Muscle of arm (tissue), 14 donors: ENCODE measurements at places on chromosomes 2 and 18.

GRCh38 chr2:101540518-101540917 is 65.6 kb upstream of the RFX8 start:
- no peak for DNase-seq

DNA sequence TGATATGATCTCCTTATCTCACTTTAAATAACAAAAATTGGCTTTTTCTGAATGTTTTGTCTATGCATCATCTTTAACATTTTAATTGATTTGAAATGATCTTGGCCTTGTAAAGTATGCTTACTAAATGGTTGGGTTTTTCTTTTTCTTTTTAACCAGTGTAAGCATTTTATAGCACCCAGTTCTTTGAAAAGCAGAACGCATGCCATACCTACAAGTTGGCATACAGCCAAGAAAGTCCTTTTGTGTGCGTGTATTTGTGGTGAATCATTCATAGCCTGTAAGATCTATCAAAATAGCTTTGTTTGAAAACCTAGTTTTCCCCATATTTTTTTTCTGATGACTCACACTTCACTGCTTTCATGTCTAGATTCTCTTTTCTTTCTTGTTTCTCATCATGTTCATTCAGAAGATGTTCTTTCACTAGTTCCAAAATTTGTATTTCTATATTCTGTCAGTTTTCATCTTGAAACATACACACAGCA is 4.1 kb upstream of the VRK2 start:
- no peak for DNase-seq

GRCh38 chr18:46677611-46678010 is 20.6 kb upstream of the LOXHD1 start:
- DNase-seq, result no peak

GRCh38 chr2:145184741-145185651 is 665.1 kb upstream of the ZEB2 start:
- no peak for DNase-seq

DNA sequence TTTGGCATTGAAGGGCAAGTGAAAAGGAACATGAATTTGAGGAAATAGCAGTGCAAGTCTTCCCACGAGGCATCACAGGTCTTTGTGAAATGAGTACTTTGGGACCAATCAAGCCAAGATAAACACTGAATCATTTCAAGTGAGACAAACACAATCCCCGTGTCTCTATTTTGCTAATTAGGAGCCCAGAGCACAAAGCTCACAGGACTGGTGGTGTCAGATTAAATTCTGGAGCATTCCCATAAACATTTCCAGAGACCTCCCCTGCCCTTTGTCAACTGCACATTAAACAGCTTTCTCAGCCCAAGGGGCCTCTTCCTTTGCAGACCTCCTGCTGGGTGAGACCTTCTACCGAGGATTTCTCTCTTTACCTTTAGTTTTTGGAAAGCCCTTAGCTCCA is 50.7 kb downstream of the DAPL1 start:
- no peak for DNase-seq

DNA sequence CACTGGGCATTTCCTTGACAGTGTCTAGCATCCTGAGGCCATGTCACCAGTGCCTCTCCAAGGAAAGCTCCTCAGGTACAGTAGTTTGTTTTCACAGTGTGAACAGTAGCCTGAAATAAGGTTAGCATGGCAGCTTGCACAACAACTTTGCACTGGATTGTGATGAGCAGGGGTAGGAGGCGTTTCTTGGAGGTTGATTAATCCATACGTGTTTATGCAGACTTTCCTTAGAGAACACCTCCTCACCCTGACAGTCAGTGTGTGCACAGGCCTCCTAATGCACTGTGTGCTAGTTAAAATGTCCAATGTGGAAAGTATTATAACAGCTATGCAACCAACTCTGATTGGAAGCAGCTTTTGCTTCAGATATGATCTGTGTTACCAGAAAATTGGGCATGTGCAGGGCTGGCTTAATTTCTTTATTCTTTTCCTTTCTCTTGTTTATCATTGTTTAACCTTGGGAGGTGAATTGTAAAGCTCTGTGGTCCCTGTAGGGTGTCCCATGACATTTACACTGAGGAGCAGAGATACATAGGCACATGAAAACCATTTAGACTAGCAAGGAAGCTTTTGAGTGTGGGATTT is 77.2 kb upstream of the LDAH start:
- DNase-seq, result no peak

DNA sequence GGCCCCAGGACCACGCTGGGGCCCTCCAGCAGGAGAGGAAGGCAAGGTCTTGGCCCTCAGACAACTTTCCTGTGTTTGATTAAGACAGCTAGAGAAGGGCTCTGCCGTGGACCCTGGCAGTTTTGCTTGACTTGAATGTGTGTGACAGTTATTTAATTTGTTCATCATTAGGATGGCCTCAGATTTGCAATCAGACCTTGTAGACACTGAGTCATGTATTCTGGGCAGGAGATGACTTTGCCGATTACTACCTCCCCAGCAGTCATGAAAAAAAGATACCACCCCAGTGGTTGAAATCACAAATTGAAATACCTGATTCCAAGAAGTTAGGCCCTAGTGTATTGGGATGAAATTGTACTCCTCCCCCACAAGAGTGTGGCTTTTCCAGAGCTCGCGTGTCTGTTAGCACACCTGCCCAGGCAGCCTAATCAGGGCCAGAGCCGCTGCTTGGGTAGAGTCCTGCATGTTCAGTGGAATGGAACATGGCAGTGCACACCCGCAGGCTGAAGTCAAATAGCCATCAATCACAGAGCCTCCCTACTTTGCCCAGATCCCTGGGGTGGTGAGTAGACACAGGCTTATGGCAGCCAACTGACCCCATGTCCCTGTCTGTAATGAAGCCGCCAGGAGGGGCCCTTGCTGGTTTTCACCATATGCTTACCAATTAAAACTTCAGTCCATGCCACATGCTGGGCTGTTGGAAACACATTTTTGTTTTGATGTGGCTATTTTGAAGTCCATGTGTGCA is 122.5 kb downstream of the TPGS2 start:
- DNase-seq, result no peak

- peak; percentile 41 for DNase-seq
These were observed 256.0 kb downstream of the AFF3 start for GRCh38 chr2:99886418-99886817.
